ENCODE measurements at places on chromosomes 2 and 18.

DNA sequence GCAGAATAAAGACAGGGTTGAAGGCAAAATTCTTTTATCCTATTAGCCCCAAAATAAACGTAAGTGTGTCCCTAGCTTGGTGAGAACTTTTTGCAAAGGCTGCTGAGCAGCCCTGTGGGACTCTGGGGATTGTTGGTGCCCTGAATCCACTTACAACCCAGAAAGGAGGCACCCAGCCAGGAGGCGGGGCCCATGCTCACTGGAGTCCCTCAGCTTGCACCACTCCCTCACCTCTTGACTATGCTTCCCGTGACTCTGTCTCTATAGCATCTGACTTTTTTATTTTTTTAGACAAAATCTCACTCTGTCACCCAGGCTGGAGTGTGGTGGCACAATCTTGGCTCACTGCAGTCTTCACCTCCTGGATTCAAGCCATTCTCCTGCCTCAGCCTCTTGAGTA is 15.8 kb upstream of the COL6A3 start:
- DNase-seq: peak; percentile 43

DNA sequence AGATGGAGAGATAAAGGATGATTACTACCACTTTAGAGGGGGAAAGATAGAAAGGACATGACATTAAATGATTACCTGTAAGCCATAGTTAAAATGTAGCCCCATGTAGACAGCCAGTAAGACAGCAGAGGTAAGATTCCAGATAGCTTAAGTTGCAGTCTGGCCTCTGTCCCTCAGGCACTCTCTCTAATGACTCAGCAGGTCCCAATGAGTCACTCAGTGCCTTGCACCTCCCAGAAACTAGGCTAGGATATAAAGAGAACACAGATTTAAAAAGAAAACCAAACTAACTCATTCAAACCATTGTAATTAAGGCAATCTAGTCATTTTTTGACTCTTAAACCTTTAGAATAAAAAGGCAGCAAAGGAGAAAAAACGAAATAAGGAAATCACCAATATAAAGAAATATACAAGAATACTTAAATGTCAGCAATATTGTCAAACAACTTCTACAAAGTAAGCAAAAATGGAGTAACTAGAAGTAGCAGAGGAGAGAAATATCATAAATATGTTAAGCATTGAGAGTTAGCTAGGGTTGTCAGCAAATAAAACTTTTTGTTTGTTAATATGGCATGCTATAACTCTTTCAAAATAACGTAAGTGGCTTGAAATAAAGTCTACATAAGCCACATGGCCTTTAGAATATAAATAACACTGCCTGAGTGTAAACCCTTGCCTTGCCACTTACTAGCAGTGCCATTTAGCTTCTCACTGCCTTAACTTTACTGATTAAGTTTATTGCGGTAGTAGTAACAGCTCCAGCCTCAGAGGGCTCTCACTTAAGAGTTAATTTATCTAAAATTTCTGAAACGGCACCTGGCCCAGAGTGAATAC is 48.5 kb downstream of the SOCS6 start:
- DNase-seq: no peak

DNA sequence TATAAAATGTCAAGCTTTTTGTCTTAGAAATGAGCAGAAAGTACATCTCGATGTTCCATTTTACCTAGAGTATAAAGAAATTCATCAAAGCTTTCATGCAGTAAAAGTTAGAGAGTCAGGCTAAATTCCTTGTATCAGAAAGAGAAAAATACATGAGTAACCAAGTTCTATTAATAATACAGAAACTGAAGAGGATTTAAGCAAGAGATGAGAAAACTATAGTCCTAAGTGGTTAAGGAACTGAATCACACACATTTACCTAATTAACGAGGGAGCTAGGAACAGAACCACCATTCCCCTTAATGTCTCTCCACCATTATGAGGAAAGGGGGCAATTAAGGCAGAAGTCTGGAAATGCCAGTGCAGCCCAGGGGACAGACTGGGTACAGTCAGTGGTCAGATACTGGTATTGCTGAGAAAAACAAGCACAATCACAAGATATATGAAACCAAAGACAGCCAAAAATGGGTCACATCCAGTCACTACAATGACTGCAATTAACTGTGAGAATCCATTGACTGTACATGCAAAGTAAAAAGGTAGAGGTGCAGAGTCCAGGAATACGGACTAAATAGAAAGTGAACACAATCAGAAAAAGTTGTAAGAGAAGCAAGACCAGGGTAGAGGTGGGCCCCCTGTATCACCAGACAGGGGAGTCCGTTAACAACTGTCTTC is 23.9 kb downstream of the MAP4K3 start:
- DNase-seq: no peak

DNA sequence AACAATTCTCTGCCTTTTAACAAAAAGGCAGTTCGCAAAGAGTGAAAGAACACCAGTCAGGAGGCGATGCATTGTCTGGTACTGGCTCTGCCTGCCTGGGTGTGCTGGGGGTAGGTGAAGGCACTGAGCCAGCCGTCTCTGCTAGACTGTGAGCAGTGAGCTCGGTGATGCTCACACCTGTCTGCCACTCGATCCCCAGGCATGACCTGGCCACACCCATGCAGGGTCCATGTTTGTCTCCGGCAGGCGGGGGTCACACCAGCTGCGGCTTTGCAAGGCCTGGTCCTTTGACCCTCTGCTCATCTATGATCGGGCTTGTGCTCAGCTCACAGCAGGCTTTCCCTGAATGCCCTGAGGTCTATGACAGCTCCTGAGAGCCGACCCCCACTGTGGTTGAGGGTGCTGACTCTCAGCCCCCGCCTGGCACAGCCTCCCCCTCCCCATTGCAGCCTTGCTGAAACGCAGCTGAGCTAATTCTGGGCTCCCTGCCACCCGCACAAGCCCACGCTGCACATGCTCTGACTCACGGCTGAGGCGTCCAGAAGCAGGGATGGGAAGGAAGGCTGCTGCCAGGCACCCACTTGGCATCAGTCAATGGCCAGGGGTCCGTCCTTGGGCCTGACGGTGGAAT is 23.7 kb downstream of the CRACDL start:
- no peak for DNase-seq

DNA sequence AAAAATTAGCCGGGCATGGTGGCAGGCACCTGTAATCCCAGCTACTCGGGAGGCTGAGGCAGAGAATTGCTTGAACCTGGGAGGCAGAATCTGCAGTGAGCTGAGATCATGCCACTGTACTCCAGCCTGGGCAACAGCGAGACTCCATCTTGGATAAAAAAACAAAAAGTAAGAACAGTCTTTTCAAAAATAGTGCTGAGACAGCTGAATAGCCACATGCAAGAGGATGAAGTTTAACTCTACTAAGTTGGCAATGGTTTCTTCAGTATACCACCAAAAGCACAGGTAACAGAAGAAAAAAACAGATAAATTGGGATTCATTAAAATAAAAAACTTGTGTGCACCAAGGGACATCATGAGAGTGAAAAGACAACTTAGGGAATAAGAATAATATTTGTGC is 112.4 kb downstream of the HS6ST1 start:
- DNase-seq: no peak

DNA sequence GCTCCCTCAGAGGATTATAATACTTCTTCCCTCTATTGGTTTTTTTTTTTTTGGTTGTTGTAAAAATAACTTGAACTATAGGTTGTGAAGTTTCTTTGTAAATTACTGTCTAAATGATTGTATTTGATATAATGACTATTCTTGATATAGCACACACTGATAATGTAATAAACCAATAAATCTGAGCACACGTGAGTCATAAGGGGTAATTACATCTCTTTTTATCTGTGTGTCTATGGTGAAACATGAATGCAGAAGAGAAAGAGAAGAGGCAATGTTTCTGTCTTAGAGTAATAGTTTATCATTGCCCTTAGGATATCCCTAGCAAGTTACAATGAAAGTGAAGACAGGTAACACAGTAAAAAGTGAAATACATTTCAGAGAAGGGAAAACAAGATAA is 64.1 kb upstream of the RAPGEF4 start:
- DNase-seq: no peak

- no peak for DNase-seq
Measured at GRCh38 chr18:63322206-63322605, 2.6 kb upstream of the BCL2 start.

DNA sequence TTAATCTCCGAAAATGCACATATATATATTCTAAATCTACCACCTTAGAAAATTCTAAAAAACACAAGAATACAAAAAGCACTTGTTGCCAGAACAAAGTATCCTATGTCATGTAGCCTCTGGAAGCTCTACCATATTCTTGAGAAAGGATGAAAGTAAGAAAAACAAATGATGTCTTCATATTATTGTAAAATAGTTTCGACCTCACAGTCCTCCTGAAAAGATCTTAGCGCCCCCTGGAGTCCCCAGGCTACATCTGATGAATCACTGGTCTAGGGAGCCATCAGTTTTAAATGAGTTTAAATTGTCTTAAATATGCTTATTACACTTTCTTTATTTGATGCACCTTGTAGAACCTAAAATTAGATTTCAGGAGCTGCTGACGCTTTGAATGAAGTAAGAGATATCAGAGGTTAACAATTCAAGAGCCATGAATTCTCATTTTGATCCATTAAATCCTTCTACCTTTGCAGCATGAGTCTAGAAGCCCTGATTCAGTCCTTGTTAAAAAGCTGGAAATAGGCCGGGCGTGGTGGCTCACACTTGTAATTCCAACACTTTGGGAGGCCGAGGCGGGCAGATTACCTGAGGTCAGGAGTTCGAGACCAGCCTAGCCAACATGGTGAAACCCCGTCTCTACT is 138.8 kb downstream of the MCFD2 start:
- peak; percentile 61 for DNase-seq

GRCh38 chr2:55936351-55936750 is 12.8 kb upstream of the EFEMP1 start:
- no peak for DNase-seq

DNA sequence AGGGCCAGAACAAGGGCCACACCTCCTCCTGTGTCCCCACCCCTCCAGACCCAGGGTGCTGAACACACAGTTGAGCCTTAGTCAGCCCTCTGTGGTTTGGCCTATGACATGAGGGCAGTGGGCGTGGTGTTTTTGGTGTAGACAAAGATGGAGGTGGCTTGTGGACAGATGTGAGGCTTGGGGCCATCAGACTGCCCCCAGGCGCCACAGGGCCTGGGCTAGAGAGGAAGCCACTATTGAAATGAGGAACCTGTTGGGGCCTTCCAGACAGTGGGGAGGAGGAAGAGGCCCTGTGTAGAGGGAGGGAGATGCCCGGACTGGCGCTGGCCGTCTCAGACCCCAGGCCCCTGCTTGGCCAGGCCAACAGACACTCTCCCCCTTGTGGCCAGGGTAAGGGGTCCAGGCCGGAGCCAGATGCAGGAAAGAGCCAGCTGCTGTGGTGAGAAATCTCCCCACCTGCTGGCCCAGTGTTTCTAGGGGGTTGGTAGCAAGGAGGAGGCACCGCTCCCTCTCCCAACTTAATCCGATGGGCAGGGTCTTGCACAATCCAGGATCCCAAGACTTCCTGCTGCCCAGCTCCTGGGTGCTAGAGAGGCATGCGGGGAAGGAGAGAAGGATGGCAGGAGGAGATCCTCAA is 53.8 kb downstream of the SMAD7 start:
- peak; percentile 47 for DNase-seq

- DNase-seq: peak; percentile 9
Measured at GRCh38 chr2:217162533-217162932, 302.7 kb upstream of the TNP1 start.

DNA sequence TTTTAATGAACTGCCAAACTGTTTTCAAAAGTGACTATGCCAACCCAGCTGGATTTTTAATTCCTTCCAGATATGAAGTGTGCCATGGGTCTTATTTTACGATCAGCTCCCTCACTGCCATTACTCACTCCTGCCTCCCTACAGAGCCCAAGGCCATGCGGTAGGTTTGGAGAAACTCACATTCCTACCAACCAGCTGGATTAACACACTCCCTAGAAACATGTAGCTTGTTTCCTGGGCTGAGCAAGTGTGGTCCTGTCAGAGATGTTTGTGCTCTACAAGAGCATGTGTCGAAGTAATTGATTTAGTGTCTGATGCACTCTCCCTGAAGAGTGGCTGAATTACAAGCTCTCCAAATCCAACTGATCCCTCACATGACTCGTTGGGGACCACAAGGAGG is 82.5 kb downstream of the SPP2 start:
- DNase-seq: no peak

DNA sequence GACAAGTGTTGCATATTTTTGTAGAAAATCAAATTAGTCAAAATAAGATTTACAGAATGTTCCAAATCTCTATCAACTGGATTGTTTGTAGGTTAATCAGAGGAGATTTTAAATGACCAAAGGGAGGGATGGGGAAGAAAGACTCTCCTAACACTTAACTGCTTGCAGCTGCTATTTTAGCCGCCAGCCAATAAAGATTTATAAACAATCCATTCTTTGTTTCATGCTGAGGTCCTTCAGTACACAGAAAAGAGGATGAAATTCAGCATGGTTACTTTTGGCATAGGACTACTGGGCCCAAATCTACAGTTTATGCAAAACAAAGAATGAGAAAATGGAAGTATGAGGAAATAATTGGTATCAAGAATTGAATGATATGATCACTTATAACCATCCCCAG is 86.4 kb upstream of the FN1 start:
- DNase-seq: no peak

GRCh38 chr2:116732322-116732721 is 1082.2 kb upstream of the DDX18 start:
- no peak for DNase-seq

DNA sequence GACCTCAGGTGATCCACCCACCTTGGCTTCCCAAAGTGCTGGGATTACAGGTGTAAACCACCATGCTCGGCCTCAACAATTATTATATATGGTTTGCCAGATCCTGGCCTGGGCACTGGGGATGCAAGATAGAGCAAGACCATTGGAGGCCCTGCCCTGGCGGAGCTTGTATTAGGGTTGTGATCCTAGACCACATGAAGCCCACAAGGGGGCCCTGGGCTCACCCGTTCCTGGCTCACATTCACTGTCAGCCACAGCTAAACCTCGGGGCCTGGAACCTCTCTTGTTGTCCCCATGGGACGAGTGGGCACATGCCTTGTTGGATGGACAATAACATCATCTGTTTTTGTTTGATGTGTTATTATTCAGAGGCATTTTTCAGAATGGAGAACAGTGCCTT is 14.9 kb downstream of the HPCAL1 start:
- DNase-seq: no peak

All from activated CD4-positive, alpha-beta T cell treated with anti-CD3 and anti-CD28 coated beads, Interleukin-2, amount 50 U/mL, for 48 hours (primary cell).